ENCODE measurements at places on chromosomes 7 and 10.

DNA sequence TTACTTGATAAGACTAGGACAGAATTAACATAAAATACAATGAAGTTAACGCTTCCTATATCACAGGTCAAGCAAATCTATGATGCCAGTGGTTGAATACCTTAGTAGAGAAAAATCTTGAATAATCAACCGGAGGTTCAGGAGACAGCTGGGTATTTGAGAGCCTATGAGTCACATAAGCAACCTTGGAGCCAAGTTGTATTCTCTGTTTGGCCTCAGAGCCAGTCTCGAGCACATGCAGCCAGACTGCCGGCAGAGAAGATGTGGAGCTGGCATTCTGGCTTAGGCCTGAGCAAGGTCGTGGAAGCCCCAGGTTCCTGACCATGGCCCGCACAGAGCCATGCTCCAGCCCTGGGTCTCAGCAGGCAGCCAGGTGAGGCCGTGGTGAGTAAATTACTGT lies 90.3 kb downstream of the FAM204A start:
- no peak for DNase-seq

- peak; percentile 2 for DNase-seq
Measured at GRCh38 chr7:48274662-48275061, 103.4 kb downstream of the ABCA13 start.

- DNase-seq: no peak
Measured at GRCh38 chr10:7302392-7302906, 108.4 kb downstream of the SFMBT2 start.

GRCh38 chr10:123147635-123148413 lies at the start of gene HMX2:
Gene HMX2, plus strand, starts transcription at chr10:123148136. Its CDS starts 243 bp downstream, at chr10:123148379.
- no peak for DNase-seq

DNA sequence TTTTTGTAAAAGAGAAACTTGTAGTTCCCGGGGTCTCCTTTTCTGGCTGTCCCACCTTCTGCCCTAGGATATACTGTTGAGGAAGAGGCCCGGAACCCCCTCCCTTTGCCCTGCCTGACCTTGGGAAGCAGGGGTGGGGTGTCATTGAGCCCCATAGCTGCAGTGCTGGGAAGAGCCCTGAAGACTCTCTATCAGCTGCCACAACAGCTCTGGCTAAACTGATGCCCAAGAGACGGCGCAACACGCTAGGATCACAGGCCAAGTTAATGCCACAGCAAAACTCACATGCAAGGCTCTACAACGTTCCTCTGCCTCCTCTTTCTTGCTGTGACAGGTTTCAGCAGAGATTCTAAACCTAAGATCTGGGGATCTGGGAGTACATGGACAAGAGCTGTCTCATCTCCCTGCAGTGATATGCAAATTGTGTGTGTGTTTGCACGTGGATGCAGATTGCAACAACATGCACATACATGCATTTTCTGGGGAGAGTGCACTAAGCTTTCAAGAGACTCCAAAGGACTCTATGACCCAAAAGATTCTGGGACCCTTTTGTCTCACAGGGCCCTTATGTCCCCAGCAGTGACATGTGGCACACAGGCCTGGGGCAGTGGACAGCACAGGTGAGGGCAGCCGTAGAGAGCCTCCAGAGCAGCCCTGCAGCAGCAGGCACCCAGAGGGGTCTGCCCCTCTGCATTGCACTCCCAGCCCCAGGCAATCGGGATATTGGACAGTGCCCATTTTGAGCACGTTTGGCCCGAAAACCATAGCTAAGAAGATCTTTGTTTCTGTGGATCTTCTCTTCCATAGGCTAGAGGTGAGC lies 2.5 kb downstream of the RASSF4 start:
- no peak for DNase-seq

DNA sequence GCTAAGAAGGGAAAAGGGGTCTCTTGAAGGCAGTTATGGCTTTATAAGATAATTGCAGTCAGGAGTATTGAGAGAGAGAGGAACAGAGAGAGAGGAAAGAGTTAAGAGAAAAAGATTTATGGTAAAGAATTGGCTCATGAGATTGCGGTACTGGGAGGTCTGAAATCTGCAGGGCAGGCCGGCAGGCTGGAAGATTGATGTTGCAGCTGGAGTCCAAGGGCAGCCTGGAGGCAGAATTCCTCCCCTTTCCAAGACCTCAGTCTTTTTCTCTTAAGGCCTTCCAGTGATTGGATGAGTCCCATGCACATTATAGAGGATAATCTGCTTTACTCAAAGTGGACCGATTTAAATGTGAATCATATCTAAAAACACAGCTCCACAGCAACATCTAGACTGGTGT lies 68.4 kb downstream of the HACD1 start:
- no peak for DNase-seq

DNA sequence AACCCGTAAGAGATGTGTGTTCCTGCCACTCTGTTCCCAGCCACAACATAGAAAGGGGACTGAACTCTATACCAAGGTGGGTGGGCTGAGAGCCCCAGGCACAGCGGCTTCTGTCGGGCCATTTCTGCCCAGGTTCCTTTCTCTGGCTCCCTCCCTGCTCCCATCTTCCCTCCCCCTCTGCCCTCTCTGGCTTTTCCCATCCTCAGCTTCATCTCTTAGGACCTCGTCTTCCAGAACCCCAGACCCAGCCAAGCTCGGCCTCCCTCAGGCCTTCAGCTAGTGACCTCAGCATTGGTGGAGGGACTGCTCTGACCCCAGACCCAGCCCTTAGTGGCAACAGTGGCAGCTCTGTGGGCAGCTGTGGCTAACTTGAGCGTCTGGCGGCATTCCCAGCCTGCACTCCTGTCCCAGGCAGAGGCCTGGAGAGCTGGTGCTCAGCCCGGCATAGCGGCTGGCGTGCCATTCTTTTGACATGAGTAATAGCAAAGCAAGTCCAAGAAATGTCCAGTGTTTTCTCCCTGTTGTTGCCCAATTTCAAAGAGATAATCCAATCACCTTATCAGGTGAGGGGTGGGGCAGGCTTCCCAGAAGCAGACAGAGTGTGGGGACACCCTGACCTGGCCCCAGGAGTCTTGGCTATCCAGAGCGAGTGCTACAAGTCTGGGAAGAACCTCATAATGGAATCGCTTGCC lies 15.9 kb downstream of the PTPRE start:
- DNase-seq: peak; percentile 21

DNA sequence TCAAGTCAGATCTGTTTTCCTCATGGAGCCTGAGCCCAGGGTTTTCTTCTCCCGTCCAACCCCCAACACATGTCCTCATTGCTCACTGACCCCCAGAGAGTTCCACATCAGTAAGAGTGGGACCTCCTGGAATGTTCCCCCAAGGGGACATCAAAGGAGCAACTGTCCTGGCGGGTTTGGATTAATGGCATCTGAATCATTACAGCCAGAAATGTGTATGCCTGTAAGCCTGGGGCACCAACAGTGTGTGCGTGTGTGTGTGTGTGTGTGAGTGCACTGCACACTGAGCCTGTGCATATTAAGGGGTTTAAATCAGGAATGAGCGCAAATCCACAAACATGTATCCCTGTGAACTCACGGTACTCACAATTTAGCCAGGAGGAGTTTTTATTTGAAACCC lies 222.3 kb downstream of the PLXNA4 start:
- DNase-seq: no peak

- DNase-seq: no peak
Measured at GRCh38 chr7:91066627-91067026, 197.6 kb upstream of the FZD1 start.

DNA sequence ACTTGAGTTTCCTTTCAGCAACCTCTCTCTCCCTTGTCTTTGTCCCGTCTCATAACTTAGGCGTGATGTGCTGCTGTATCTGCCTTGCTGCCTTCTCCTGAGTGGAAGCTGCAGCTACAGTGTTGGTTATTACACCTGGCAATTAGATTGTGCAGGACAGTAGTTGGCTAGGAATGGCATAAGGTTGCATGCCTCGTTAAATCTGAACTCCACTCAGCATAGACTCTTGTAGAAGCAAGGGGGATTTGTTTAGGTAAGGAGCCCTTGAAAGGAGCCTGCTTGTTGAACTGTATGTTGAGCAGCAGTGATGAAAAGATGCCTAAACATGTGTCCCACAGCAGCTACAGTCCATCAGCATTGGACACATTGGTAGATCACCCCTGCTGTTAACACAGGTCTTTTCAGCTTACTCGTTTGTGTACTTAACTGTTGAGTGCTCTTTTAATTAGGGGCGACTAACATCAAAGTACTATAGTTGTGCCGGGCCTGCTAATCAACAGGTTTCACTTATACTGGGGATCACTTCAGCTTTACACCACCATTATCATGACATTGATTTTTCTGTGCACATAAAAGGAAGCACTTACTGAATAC lies 225.0 kb downstream of the AUTS2 start:
- no peak for DNase-seq

- DNase-seq: no peak
Measured at GRCh38 chr7:101104799-101105198, 19.5 kb downstream of the TRIM56 start.
